ENCODE measurements at places on chromosomes 13 and 19.

GRCh38 chr19:10782795-10783194, 53.2 kb downstream of the TMED1 start:
- no peak for DNase-seq

GRCh38 chr19:2809387-2810140, 10.1 kb upstream of the ZNF554 start:
- no peak for DNase-seq

DNA sequence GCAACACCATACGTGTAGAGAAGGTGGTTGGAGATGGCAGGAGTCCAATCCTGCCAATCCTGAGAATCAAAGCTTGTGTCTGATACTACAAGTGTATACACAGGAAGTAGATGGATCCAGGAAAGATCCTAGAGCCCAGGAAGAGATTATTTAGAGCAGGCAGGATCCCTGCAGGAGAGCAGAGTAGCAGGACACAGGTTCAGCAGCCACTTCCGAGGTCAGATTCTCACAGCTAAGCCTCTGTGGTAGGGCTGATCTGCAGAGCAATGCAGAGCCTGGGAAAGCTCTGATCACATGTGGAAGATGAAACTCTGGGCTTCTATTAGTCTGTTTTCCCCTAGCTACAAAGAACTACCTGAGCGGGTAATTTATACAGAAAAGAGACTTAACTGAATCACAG, 28.5 kb upstream of the ZNF331 start:
- DNase-seq = no peak

- no peak for DNase-seq
Observed at GRCh38 chr13:70829748-70830147, 721.5 kb upstream of the KLHL1 start.

- no peak for DNase-seq
Observed at GRCh38 chr13:22218797-22219196, 547.9 kb downstream of the FGF9 start.

- DNase-seq = no peak
Observed at GRCh38 chr19:19342086-19343015, 21.7 kb downstream of the MAU2 start.

DNA sequence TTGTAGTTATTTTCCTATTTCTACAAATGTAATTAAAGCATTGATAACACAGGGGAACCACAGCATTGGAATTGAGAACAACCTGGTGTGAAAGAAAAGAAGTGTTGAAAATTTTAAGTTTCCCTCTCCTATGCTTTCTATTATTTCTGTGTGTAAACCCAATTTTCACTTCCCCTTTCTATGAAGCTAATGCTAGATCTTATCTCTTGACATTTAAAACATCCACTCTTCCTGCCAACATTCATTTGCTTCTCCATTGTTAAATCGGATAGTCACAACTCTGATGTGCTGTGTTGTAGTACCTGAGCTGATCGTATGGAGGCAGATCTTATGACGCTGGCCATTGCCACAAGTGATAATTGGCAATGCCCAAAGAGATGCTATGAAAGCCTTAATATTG, 203.0 kb downstream of the ITGBL1 start:
- no peak for DNase-seq

GRCh38 chr13:110879482-110879881, 35.4 kb downstream of the ANKRD10 start:
- DNase-seq = no peak

DNA sequence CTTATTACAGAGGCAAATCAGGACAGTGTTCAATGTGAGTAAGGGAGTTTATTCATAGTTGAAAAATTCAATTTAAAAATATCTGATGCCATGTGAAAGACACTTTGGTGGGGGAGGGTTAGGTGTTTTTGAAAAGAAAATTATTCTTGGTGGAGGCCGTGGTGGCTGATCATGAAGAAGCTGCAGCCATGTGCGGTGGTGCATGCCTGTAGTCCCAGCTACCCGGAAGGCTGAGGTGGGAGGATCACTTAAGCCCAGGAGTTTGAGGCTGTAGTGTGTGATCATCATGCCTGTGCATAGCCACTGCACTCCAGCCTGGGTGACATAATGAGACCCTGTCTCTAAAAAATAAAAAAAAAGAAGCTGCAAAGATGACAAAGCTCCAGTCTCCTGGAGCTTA, 28.6 kb downstream of the WDFY2 start:
- no peak for DNase-seq

GRCh38 chr13:110829486-110829885, 85.4 kb downstream of the ANKRD10 start:
- no peak for DNase-seq

- DNase-seq = no peak
Observed at GRCh38 chr13:48148454-48148853, 53.5 kb upstream of the MED4 start.

GRCh38 chr13:97261254-97262005, 39.3 kb downstream of the MBNL2 start:
- no peak for DNase-seq

- DNase-seq = no peak
Observed at GRCh38 chr19:45920458-45920857, 5.9 kb upstream of the NANOS2 start.

- DNase-seq = no peak
Observed at GRCh38 chr13:90787007-90787406, 560.5 kb upstream of the MIR17HG start.

DNA sequence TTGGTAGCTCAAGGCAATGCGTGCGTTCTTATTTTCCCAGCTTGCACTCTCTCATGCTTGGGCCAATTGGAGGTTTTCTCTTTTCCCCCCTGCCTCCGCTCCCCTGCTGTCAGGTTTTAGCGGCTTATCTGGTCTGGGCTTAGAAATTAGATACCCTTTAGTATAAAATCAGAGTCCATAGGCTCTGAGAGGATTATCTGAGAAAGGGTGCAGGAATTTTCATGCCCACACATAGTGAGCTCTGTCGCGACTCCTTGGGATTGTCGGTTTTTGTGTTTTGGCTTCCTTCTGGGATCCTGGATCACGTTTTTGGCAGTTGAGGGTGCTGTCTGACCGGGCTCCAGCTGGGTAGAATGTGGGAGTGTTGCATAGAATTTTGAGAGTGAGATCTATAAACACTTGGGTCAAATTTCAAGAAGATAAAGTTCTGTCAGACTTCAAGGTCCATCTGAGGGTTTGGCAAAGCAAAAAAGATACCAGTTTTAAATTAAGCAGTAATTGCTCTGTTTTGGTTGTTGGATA, 12.4 kb downstream of the CHAF1A start:
- DNase-seq = no peak

- no peak for DNase-seq
Observed at GRCh38 chr13:88622362-88622973, 951.3 kb downstream of the SLITRK5 start.
